ENCODE measurements at places on chromosomes 12 and 14.

GRCh38 chr12:106416273-106416672 lies 58.7 kb downstream of the POLR3B start:
- peak; percentile 24 for DNase-seq

DNA sequence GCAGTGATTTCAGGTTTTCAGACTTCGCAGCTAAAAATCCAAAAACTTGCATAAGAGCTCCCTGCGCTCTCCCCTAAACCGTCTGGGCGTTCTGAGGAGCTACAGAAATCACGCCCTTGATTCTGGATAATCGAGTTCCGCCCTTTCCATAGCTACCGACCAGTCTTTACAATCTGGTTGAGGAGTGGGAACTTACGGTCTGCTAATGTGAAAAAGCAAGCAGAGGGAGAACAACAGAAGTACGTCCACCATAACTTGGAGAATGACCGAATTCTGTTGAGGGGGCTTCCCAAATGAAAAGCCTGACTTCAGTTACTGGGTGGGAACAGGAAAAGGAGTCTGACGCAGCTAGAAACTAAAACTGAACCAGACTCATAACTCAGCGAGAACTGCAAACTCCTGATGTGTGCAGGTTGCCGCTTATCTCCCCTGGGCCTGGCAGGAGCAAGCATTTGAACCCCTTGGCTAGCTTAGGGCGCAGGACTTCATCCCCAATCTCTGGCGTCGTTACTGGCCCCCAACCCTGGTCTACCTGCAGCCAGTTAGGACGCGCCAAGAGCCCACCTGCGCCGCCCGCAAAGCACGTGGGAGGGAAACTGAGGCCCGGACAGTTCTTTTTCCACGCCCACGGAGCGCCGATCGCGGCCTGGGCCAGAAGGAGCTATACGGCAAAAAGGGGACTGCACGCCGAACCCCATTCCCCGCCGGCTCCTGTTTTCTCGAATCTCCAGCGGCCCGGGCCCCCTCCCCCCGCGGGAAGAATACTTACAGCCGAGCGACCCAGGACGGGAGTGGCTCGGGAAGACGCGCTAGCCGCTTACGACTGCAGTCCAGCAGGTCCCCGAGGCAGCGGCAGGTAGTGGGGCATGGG lies 838 bp downstream of the LRIG3 start:
- peak; percentile 50 for DNase-seq

GRCh38 chr14:36519431-36520321 lies at the start of gene NKX2-1:
Gene NKX2-1, minus strand, starts transcription at chr14:36520232. Its CDS starts 103 bp downstream, at chr14:36520129.
- no peak for DNase-seq

- no peak for DNase-seq
Measured at GRCh38 chr14:92675421-92675820, 73.0 kb downstream of the LGMN start.

- no peak for DNase-seq
Measured at GRCh38 chr12:94674051-94674451, 23.7 kb upstream of the TMCC3 start.

DNA sequence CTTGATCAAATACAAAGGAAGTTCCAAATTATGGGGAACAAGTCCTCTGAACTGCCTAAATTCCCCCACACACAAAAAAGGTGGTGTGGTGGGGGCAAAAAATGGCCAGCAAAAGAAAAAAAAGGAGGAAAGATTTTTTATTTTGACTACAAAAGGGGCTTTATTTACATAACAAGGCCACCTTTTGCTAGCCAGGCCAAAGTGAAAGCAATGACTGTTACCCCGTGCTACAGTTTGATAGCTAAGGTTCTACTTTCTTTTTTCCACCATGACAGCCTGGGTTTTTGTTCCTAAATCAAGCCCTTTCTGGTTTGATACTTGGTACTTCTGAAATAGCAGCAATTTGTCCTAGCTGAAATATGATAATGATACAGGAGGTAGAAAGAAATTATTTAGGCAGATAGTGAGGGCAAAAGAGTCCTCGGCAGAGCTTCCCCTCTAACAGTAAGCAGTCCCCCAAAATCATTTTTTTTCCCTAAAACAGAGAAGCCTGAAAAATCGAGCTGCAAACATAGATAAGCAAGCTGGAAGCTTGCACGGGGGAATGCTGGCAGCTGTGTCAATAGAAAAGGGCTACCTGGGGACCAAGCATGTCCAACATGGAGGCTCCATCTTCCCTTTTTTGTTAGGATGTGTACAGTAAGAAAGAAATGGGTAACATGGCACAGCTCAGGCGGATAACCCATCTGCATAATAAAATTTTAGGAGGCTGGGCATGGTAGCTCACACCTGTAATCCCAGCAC lies 8.9 kb upstream of the B4GALNT1 start:
- DNase-seq: no peak

- no peak for DNase-seq
Measured at GRCh38 chr12:81958406-81958805, 199.3 kb upstream of the PPFIA2 start.

GRCh38 chr12:16606991-16607390 lies 1.0 kb upstream of the LMO3 start:
- DNase-seq: no peak

- peak; percentile 63 for DNase-seq
Measured at GRCh38 chr12:116015525-116015924, 262.0 kb downstream of the MED13L start.

DNA sequence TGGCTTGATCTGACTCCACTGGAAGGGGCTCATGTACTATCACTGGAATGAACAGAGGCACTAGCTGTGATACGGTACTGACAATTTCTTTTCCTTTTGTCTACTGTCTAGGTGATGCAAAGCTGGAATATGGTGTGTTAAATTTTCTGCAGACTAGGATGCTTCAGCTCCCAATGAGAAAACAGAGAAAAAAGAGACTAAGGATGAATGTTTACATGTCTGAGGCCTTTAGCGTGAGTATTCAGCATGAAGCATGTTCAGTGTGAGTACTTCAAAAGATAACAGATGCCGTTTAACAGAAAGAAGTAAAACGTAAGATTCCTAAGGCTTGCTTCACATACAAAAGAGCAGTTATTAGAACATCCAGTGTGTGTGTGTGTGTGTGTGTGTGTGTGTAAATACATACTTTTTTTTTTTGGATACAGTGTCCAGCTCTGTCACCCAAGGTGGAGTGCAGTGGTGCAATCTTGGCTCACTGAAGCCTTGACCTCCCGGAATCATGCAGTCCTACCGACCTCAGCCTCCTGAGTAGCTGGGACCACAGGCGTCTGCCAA lies 92.3 kb upstream of the FERMT2 start:
- DNase-seq: no peak

DNA sequence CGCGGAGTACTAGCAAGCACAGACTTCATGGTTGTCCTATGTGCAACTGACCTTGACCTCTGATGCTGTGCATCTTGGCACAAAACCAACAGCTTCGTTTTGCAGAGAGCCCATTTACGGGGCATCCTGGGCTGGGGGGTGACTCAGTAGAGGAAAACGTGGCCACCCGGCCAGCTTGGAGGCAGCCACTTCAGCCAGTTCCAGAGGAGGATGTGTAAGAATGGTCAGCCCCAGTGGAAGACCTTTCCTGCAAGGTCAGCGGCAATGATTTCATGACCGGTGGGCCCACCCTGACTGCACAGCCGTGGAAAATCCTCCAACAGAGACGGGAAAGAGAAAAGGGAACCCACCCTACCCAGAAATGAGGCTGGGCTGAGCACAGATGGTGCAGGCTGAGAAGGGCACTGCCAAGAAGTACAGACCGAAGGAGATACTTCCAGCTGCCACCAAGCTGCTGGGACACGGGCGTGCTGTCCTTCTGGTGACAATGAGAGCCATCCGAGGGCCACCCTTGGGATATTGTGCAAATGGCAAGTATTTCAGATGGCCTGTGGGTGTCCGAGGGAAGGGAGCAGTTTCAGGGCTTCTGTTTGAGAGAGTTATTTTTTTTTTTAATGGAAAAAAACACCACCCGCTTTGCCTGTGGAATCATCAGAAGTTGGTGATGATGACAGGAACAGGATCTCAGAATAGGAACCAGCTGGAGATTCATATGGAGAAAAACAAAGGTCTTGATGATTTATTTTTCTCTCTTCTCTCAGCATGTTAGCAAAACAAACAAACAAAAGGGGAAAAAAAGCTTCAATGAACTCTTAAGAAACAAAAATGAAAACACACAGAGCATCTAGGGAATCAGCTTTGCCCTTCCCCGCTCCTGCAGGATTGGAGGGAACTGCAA lies 120.2 kb upstream of the RFLNA start:
- DNase-seq: peak; percentile 95

DNA sequence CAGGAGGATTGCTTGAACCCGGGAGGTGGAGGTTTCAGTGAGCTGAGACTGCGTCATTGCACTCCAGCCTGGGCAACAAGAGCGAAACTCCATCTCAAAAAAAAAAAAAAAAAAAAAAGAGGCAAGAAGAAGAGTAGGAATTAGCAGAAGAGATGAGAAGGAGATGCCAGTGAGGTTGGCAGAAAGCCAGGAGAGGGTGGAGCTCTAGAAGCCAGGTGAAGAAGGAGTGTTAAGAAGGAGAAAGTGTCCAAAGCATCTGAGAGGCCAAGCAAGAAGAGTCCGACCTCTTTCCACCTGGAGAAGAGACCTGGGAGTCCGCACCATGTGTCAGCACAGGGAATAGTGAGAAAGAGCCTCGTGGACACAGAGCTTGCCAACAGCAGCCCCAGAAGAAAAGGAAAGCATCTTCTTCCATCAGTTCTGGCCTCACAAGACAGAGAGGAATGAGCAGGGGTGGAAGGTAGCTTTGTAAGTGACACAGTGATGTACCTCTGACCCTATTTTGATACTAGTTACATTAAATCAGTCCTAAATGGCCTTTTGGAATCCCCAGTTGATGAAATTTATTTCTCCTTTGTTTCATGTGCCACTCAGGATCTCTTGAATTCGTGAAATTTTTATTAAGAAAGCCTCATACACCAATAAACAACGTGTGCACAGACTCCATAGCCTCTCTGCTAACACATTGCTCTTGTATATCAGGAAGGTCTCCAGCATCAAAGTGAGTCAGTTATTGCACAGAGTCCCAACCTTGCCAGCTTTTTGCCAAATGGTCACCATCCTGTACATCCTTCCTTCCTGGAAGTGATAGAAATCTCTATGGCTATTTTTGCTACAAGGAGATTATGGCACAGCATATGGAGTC lies 70.6 kb downstream of the SAMD4A start:
- DNase-seq: peak; percentile 47

- DNase-seq: no peak
Measured at GRCh38 chr14:33851366-33851765, 99.5 kb downstream of the EGLN3 start.

GRCh38 chr14:104948736-104949031 lies 24.0 kb downstream of the PLD4 start:
- DNase-seq: no peak

DNA sequence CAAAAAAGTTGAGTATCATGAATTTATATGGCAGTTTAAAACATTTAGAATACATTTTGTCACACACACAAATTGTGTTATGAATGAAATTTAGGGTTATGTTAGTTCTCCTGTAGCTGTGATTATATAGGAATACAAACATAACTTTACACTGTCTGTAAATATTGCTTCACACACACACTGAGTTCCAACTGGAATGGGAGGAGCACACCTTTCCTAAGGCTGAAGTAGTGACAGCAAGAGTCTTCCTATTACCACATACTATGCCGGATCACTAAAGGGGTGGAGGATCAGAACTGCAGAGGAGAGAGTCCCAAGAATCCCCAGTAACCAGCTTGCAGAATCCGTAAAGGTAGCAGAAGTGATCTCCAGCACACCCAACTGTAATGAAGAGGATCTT lies 63.7 kb downstream of the DNAI7 start:
- DNase-seq: no peak

DNA sequence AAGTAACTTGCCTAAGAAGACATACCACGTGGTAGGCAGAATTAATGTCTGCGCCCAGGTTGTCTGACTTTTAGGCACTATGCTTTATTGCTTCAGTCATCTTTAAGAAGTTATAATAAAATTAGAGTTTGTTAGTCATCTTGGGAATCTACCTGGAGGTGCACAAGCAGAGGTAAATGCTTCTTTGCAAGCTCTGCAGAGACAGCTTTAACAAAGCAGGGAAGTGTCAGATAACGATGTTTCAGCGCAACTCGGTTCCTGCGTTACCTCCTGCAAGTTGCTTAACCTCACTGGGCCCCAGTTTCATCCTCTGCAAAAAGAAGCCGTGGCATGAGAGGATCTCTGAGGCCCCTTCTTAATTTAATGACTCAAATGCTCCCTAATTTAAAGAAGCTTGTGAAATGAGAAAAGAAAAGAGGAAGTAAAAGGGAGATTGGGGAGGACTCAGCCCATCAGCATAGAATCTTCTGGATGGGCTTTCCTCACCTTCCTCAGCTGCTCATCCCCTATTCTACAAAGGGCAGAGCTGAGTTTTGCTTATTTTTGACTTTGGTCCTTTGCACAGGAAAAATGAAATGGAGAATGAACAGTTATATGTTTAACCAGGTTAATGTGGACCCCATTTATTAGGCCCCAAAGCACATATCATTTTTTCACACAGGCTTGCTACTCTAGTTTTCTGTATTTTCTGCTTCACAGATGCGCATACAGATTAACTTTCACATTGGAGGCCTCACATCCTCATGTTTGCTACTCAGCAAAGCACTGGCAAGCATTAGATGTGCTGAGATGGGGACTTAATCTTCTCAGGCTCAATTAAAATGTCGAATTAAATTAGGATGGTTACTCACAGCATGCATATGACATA lies 5.1 kb downstream of the ARHGDIB start:
- DNase-seq: no peak

DNA sequence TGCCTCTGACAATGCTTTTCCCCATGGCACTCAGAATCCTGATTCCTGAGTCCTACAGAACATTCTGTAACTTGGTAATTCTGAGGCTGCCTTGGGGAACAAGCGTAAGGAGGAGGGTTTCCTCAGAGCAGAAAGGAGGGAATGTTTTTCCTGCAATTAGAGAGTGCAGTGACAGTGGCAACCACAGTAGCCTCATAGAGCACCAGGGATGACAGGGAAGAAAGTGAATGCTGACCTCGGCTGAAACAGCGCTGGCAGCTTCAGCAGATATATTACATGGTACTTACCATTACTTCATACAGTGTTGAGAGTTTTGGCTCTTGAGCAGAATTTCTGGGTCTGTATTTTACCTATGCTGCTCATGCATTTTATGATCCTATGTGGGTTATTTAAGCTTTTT lies 757.1 kb downstream of the NRXN3 start:
- DNase-seq: no peak

- DNase-seq: no peak
Measured at GRCh38 chr14:97874394-97874793, 1077.2 kb downstream of the VRK1 start.

DNA sequence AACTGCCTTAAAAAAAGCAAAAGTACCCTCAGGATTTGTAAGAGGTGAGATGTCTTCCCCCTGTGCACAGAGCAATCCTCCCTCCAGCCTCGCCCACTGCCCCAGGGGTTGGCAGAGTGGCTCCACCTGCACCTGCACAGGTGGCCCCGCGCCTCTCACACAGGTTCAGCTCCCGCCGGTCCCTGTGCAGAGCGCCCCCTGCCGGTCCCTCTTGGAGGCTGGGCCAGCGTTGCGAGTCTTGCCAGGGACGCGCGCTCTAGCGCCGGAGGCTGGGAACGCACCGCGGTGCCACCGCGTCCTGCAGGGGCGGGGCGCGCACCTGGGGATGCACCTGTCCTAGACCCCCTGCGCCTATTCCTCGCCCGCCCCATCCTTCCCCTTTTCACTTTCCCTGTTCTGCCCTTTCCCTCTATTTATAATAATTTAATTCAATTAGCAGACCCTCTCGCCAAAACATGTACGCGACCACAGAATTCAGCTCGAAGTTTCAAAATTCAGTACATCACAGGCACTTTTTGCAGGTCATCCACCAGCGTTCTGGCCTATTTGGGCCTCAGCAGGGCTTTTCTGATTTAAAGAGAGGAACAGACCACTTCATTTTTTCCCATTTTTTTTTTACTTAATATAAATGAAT lies 618.6 kb downstream of the AACS start:
- no peak for DNase-seq

- DNase-seq: no peak
Measured at GRCh38 chr12:66538970-66539369, 139.9 kb downstream of the GRIP1 start.

- DNase-seq: no peak
Measured at GRCh38 chr14:89493406-89493805, 76.4 kb upstream of the FOXN3 start.

All from AG10803 (cell line).